ENCODE measurements at places on chromosomes 4 and X.
A peak's percentile ranks its signal among the peaks of the same experiment; 100 is the strongest.

DNA sequence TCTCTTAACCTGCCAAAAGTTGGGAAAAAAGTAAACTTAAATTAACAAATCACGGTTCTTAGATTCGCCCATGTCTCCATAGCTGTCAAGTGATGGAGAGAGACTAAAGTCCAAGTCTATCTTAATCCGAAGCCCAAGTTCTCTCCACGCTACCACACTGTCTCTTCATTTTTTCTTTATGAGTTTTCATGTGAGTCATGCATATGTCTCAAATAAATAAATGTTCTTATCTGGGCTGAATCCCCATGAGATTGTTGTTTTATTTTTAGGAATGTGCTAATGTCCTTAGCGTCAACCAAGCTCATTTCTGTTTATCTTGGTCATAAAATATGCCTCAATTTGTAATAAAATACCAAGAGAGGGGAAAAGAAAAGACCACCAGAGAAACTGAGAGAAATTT, 169.3 kb downstream of the RCHY1 start:
- no peak for DNase-seq

DNA sequence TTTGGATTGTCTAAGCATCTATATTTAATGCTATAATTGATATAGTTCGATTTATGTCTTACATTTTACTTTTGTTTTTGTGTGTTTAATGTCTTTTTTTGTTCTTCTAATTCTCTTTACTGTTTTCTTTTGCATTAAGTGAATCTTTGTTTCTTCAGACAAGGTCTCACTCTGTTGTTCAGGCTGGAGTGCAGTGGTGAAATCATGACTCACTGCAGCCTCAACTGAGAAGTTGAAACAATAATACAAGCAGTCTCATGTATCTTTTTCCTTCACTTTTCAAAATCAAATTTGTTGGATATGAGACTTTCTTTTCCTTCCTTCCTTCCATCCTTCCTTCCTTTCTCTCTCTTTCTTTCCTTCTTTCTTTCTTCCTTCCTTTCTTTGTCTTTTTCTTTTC, 1401.6 kb downstream of the ADGRL3 start:
- no peak for DNase-seq

- DNase-seq = no peak
These were observed 33.1 kb upstream of the GPR34 start for GRCh38 chrX:41655631-41656030.

- DNase-seq = no peak
These were observed 80.7 kb upstream of the GPM6B start for GRCh38 chrX:13897566-13897965.

DNA sequence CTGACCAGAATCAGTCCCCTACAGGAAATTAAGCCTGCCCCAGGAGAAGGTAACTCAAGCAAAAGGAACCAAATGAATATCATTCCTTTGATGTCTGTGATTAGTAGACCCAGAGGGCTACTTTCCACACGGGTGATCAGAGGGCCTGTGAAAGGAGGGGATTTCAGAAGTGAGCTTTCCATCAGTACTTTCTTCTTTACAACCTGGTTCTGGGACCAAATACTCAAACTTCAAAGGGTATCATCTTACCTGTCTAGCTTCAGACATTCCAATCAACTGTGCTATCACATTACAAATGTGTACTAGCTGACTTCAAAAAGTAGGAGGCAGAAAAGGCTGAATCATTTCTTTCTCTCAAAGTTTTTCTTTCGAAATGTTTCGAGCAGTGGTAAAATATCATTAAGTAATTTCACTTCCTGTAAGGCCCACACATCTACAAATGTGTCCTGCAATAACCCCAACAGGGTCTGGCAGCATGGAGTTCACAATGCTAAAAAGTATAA, 23.9 kb downstream of the ACSL4 start:
- DNase-seq = peak; percentile 3

GRCh38 chr4:31788676-31789075, 1068.5 kb downstream of the PCDH7 start:
- DNase-seq = no peak

- DNase-seq = no peak
These were observed 52.1 kb downstream of the RTL5 start for GRCh38 chrX:72079607-72080006.

- no peak for DNase-seq
These were observed 261.4 kb downstream of the LDB2 start for GRCh38 chr4:16636912-16637630.

DNA sequence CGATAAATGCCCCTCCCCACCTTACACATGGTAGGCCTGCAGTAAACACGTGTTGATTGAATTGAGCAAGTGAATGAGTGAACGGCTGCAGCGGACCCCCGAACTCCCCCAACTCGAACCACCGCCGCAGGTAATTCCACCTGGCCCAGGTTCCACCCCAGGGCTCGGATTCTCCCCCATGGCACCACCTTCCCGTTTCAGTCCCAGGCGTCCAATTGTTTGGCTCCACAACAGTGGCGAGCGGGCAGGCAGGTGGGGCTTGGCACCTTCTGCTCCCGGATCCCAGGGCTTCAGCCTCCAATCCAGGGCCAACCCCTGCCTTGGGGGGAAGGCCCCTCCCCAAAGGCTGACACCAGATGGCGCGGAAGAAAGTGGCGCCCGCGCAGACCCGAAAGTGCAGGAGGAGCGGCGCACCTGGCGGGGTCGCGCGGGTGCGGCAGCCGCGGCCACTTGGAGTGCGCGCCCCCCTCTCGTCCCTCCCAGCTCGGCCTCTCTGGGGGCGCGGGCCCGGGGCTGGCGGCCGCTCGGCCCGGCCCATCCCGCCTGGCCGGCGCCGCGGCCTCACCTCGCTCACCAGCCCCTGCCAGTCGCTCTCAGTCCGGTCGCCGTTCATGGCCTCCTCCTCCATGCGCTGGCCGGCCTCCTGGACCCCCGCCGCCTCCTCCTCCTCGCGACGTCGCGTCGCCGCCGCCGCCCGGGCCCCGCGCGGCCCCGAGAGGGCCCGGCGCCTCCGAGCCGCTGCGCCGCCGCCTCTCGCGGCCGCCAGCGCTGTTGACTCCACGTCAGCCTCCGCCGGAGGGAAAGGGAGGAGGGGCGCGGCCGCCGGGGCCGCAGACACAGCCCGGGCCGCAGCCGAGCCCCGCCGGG, at the start of gene CCDC149:
CCDC149 (minus strand) TSS at position 791 of the 867 bp plus-strand sequence; CDS start at position 613, 178 bp downstream.
- DNase-seq = no peak

DNA sequence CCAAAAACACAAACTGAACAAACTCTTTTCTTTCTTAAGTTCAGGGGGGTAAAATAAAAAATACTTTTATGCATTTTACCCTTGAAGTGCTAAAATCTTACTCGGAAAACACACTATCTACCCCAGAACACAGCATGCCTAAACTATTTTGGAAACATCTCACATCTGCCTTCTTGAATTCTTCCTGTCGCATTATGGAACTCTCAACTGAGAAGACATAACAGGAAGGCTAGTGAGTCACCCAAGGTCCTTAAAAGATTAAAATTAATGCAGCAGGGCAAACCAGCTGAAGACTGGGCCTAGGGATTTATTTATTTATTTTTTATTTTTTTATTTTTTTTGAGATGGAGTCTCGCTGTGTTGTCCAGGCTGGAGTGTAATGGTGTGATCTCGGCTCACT, 208.2 kb downstream of the APBB2 start:
- DNase-seq = no peak

DNA sequence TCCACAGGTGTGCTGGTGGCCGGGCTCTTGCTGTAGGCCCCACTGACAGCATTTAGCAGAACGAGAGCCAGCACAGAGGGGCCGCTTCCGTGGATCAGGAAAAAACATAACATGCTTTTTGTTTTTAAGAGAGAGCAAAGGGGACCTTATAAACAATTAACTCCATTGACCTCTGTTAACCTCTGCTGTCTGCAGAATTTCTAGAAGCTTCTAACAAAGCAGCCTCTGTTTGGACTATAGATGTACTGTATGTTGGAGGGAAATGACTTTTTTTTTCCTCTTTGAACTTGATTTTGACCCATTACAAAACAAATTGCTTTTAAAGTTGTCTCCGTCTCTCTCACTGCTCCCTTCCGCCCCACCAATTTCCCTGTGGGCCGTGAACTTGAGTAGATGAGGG, 210.7 kb downstream of the FRAS1 start:
- DNase-seq = no peak

DNA sequence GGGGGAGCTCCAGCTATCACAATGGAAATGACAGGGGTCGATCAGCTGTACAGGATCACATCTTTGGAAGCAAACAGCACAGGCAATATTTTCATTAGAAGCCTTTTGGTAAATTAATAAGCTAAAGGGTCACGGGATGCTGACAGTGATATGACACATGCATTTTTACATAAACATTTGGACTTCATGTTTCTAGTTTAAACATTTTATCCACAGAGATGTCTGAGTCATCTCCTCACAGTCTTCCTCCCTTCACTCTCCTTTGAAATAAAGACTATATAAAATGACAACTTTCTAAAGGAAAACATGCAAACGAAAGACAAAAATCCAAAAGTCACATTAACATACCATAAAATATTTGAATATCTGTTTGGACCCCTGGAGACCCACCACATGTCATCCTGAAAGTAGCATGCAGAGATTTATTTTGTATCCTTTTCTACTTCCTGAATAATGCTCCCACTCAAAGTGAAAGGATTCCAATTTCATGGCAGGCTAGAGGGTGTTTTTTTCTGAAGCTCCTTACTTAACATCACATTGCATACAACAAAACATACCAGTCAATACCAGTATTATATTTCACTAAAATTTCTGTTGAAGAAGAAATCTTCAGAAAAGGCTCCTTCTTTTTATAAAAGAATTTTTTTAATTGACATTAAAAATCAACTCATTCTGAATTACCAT, 200.1 kb upstream of the PPARGC1A start:
- DNase-seq = no peak

DNA sequence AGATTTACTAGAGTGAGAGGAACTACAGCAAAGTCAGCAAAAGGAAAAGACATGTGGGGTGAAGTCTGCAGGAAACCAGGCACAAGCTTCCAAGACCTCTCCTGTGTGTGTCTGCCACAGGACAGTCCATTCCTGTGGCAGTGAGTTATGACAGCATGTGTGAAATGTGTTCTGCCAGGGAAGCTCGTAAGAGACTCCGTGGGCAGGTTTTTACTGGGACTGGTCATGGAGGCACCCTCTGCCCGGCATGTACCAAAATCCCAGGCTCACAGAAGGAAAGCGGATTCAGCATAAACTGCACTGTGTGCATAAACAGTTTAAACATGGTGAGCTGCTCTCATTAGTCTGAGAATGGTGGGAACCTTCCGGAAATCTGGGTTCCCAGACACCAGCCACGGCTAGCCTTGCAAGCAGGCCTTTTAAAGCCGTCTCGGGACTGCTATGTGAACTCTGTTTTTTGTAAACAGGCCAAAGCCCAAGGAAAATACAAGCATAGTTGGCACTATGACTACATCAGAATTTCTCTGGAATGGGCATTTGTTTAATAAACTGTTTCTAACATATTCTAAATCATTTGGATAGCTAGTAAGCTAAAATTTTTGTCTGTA, 288.5 kb downstream of the TENM3 start:
- no peak for DNase-seq

DNA sequence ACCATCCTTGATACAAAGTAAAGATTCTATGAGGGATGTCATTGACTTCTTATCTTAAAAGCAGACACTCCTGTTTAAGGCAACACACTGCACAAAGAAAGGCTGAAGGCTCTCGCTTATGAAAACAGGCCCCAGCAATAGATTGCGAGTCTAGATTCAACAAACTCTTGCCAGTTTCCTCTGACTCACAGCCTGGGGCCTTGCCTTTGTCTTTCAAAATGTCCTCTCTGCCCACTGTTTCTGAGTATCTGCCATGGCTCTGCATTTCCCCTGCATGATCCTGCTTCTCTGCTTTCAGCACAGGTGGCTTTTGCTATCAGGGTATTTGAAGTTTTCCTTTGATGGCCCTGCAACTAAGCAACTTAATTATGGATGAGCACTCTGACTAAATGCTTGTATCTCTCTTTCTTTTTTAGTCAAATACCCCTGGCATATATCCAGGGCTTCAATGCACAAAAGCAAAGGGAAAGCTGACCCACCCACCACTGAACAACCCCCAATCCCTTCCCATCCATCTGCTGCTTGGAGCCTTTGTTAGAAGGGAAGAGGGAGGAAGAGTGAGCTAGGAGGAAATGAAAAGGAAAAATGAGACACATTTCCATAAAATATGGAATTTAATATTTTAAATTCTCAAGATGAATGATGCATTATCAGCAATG, 32.2 kb downstream of the NDP start:
- DNase-seq = no peak

- DNase-seq = no peak
These were observed 61.0 kb upstream of the PRDM8 start for GRCh38 chr4:80136270-80136669.

DNA sequence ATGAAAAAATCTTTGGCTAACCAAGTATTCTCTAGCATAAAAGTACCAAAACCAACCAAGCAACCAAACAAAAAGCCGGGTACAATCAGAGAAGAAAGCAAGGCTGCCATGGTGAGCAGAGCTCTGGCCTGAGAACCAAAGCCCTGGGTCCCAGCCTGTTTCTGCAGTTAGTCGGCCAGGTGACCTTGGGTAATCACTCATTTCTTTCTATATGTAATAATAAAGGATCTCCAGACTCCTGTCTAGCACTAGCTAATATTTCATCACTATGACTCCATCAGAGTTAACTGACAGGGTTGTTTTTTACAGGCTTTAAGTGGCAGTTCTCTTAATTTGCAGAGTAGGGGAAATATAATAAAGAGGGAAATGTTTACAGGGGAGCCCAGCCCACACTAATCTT, 34.0 kb upstream of the RASGEF1B start:
- no peak for DNase-seq

- no peak for DNase-seq
These were observed 12.5 kb downstream of the ABLIM2 start for GRCh38 chr4:8146157-8146556.

GRCh38 chrX:13764281-13764680, 29.7 kb downstream of the OFD1 start:
- DNase-seq = no peak

DNA sequence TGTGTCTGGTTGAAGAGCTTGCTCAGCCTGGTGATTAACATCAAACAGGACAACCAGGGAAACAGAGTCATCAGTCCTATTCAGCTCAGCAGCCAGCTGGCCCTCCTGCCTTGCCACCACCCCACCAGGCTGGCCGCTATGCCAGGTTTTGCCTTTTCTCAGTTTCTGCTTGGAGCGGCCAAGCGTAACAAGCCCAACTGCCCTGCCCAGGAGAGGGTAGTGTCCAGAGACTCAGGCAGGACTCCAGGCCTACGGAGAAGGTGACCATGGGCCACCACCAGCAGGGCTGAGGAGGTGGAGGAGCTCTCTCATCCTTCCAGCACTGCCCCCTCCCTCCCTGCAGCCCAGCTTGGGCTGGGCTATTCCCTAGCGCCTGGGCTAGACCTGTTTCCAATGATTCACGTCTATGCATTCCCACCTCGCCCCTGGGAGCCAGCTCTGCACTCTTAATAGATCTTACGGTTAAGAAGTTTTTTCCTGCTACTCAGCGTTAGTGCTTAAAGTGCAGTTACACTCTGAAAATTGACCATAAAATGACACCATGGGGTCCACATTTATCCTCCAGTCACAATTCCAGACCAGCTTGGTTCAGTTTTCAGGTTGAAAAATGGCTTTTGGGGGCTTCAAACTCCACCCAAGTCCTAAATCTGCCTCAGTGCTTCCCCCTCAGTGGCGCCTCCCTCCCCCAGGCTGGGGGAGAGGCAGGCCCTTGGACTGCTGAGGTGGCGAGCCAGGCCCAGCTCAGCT, 124.0 kb upstream of the PJA1 start:
- DNase-seq = no peak

Measured in memory B cell (primary cell).